Sciatic nerve (tissue), 2 donors: ENCODE measurements at places on chromosomes 7 and 10. TPM values are rescaled to one million over a fixed set of nuclear protein-coding genes. Genes with fewer than 3 reads are reported as not detected.

The PARD3 gene
- 46.1 TPM for total RNA-seq

The FOXI2 gene
- 0.40 TPM for total RNA-seq

GRCh38 chr7:157097056-157097329, 41.7 kb upstream of the UBE3C start:
- DNase-seq, result no peak

The BHLHA15 gene
- not detected for total RNA-seq

GRCh38 chr7:1673581-1674118, 3.6 kb downstream of the ELFN1 start:
- peak; percentile 39 for DNase-seq

The SLC39A12 gene
- total RNA-seq, result not detected

- DNase-seq, result no peak
These were observed 58.5 kb downstream of the CADPS2 start for GRCh38 chr7:122827763-122828162.

- no peak for DNase-seq
These were observed 93.8 kb downstream of the GAD2 start for GRCh38 chr10:26310361-26310760.

DNA sequence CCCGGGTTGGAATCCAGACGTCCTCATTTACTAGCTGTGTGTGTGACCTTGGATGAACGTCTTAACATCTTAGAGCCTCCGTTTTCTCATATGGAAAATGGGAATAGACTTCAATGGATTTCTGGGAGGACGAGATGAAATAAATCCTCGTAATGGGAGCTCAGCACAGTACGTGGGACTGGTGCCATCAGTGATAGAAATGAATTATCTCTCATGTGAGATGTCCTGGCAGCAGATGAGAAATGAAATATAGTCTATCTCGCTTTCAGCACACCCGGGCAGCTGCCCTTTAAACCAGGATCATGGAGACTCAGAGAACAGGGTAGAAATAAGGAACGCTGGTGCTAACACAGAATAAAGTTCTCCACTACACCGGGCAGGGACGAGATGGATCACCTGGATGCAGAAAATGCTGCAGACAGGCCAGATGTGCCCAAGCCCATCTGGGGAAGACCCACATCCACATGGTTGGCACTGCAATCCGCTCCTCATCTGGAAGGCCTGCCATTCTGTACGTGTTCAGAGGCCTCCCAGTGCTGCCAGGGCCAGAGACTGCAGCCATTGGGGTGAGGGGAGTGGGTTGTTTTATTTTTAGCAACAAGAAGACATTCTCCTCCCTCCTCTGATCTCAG, 11.1 kb upstream of the EMX2 start:
- DNase-seq, result no peak

DNA sequence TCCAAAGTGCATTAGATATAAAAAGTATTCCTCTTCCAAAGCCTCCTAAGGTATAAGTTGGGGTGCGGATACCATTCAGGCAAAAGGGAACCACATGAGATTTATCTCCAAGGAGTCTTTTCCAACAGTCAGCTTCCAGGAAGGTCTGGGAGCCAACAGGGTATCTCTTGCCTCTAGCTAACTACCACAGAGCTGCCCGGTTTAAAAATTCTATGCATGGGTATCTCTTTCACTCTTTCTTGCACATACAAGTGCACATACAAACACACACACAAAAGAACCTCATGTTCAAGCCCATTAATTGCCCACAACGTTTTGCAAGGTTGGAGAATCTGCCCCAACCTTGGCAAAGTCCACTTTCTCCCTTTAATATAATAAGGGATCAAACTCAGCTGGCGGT, 80.7 kb downstream of the CDK6 start:
- no peak for DNase-seq
